ENCODE measurements at places on chromosomes 3 and 15. TPM values are rescaled to one million over a fixed set of nuclear protein-coding genes. Genes with fewer than 3 reads are reported as not detected.

GSK3B gene
- 42.2 TPM for total RNA-seq

LYSMD2 gene
- total RNA-seq = 21.8 TPM

SERPINI2 gene
- not detected for total RNA-seq

DGKG gene
- 2.6 TPM for total RNA-seq

DUOXA2 gene
- total RNA-seq = not detected

ACY1 gene
- total RNA-seq = 7.6 TPM

SPINK8 gene
- total RNA-seq = not detected

OXTR gene
- 0.44 TPM for total RNA-seq

ECE2 gene
- not detected for total RNA-seq

TMEM44 gene
- 0.87 TPM for total RNA-seq

PLA2G4F gene
- not detected for total RNA-seq

C15orf62 gene
- 1.2 TPM for total RNA-seq

GPR62 gene
- total RNA-seq = not detected

SPATA12 gene
- total RNA-seq = not detected

LRTM1 gene
- not detected for total RNA-seq

Data from T-helper 17 cell (primary cell).